HEK293T (cell line): ENCODE measurements at places on chromosomes 2 and 18.

DNA sequence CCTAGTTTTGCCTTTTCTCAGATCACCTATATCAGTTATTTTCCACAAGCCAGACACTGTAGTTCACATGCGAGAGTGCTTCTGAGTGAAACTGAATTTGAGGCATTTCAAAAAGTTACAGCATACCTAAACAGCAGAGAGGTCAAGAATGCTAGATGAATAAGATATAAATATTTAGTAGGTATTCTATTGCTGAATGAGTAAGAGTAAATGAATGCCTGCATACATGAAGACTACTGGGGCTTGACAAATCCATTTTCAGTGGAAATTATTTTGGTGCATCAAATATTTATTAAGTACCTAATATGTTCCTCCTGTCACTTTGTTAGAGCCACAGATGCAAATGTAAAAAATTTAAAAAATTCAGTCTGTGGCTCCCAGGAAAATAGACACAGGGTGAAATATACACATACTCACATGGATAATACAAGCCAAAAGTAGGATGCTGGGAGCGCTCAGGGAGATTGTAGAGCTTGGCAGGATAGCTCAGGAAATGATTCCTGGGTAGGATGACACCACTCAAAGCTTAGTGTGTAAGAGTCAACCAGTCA lies 27.6 kb upstream of the CDC42EP3 start:
- DNase-seq: no peak

- DNase-seq: no peak
Measured at GRCh38 chr2:46747297-46747818, 168.2 kb downstream of the MCFD2 start.

- DNase-seq: no peak
Measured at GRCh38 chr2:207883002-207883780, 113.5 kb upstream of the FZD5 start.

DNA sequence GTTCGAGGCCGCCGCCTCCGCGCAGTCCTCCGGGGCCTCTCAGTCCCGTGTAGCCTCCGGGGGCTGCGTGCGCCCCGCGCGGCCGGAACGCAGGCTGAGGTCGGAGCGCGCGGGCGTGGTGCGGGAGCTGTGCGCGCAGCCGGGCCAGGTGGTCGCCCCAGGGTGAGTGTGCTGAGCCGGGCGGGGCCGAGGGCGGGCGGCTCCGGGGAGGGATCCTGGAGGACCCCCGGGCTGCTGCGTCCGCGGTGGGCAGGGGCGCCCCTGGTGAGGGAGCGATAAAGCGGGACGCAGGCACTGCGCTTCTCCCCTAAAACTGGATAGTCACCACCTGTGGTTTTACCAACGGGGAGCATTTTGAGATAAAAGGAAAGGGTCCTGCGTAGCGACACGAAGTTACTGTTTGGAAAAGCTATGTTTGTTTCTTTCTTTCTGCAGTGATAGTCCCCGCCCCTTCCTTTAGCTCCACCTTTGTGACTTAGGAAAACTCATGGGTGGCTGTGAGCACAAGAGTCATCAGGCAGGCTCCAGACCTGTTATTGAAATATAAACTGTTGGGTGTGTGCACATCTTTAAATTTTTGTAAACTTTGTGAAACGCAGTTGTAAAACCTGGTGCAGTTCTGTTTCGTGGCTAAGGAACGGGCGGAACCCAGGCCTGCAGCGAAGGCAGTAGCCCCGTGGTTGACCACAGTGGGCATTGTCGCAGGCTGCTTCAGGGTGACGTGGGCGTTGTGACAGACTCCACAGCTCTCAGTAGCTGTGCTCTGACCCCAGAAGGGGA lies 687 bp downstream of the CTDP1 start:
- DNase-seq: peak; percentile 26

- no peak for DNase-seq
Measured at GRCh38 chr2:58434692-58435091, 193.6 kb upstream of the FANCL start.

DNA sequence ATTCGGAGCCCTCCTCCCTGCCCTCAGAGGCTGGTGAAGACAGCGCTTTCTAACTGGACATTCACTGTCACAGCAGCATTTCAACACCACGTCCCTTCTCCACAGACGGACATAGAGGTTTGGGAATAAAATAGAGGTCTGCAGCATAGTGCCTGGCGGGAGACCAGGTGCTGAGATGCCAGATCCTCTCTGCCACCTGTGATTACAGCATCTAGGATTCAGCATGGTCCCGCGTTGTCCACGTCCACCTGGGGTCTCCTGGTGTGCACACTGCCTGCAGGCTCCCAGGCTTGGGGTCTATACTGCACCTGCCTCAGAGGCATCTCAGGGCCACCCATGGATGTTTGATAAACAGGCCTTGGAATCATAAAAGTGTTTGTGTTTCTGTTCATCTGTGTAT lies 175.5 kb downstream of the TMEM18 start:
- no peak for DNase-seq

GRCh38 chr2:193276988-193277387 lies 1082.3 kb upstream of the TMEFF2 start:
- DNase-seq: no peak

- no peak for DNase-seq
Measured at GRCh38 chr2:156769802-156770201, 333.6 kb downstream of the GPD2 start.

DNA sequence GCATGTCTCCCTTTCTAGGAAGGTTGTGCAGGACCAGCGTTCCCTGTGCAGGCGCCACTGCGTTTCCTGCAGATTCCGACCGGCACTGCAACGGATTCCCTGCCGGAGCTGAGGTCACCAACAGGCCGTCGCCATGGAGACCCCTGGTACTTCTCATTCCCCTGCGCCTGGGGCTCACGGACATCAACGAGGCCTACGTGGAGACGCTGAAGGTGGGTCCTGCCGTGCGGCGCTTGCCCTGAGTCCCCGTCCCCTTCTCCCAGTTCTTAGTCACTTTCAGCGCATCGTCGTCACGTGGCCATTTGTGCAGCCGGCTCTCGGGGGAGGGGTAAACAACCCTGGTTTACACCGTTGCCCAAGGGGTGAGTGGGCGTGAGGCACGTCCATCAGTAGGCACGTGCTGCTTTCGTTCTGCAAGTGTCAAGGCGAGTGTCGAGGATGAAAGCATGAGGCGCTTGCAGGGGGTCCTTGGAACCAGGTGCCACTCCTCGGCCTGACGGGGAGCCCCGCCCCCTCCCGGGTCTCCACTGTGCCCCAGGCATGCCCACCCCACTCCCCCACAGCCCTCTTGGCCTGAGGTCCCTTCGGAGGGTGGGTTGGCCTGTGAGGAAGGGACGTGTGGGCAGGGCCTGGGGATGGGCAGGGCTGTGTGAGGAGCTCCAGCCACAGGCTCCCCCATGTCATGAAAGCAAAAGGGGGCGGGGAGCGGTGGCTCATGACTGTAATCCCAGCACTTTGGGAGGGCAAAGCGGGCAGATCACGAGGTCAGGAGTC lies 19.8 kb downstream of the DTYMK start:
- DNase-seq: no peak

GRCh38 chr2:158484892-158485556 lies 28.3 kb downstream of the PKP4 start:
- no peak for DNase-seq

GRCh38 chr2:96164459-96165184 lies 19.4 kb upstream of the DUSP2 start:
- DNase-seq: no peak

DNA sequence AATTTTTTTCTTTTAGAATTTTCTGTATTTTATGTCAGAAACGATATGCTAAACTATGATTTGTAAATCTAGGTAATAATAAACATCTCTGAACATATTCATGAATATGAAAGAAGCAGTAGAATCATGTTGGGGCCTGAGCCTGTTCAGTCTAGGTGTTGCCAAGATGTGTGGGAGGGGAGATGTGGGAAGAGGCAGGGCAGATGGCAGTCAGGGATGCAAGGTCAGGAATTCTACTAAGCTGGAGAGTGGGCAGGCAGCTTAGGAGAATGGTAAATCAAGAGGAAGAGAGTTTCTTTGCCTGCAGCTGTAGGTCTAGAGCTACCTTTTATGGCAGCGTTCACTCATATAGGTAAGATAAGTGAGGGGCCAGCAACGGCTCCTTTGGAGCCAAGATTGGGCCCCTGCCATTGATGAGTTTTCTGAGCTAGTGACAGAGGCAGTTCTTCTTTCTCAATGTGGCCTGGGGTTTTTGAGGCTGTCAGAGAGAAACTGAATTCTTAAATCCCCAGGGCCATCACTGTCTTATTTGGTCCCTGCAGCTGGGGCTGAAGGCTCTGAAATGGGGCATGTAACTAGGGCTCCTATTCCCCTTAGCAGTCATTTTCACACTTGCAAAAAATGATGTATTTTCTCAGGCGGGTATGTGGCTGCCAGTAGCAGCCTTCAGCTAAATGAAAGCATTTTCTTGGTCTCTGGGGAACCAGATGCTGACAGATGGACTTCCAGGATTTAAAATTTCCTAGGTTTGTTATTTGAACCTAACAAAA lies 232.8 kb downstream of the PIK3C3 start:
- no peak for DNase-seq

DNA sequence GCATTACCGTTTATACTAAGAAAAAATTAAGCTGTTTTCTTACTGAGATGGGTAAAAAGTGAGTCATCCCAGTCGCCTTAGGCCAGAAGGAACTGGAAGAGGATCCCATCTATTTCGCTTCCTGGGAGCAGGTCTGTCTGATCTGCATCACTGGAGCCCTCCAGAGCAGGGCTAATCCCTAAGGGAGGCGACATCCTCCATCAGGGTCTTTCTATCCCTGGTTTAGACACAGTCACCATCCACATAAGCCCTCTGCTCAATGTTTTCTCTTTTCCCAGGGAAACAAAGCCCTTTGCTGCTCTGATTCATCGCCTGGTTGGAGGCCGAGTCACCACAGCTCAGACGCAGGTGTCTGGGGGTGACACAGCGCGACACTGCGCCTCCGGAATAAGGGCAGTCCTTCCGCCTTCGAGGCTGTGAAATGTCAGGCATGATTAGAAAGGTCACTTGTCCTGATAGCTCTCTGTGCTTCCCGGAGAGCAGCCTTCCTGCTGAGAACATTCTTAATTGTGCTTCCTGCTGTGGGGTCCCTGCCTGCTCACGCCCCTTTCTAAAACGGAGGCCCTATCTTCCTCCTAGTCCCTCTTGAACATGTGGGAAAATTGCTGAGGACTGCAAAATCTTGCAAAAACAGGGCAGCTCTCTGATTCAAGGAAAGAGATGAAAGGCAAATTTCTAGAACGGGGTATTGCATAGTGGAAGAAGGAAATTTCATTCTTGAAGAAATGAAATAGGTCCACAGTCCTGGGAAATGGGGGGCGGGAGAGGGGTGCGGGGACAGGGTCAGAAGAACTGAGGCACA lies 56.3 kb downstream of the MARCHF4 start:
- no peak for DNase-seq

GRCh38 chr2:172484253-172484652 lies 56.9 kb downstream of the ITGA6 start:
- peak; percentile 23 for DNase-seq

DNA sequence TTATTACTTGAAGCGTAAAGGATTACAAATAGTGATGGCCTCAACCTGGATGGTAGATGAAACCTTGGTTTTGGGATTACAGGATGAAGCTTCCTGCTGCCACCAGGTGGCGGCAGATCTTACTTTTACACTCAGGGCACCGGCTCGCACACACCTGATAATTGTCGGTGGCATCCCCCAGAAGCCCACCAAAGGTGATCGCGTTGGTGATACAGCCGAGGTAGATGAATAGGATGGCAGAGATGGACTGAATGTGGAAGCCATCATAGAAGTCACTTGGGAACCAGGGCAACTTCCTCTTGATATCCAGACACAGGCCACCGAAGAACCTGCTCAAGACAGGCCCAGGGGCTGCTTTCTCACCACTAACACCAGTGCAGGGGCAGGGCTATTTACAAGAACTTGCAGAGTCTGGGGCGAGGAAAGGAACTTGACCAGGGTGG lies 51.8 kb downstream of the MTHFD2 start:
- DNase-seq: peak; percentile 72

DNA sequence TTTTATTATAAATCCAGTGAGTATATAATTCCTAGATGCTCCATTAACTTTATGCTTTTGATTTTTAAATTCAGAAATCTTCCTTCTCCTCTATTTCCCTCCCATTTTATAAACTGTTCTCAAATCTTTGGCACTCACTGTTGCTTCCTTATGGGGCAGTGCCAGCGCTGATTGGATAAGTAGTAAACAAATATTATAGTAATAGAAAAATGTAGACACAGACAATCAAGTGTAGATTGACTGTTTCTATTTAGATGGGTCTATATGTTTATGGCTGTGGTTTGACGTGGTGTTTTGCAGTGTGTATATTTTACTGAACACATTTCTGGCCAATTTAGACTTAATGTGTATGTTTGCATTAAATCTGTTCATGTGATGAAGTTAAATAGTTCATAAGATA lies 36.6 kb downstream of the LYPD6B start:
- DNase-seq: no peak
